ENCODE measurements at places on chromosomes 11 and 22.
A peak's percentile ranks its signal among the peaks of the same experiment; 100 is the strongest.

- DNase-seq, result no peak
These were observed 1.2 kb downstream of the TSPAN32 start for GRCh38 chr11:2302896-2303626.

GRCh38 chr11:61294717-61295595, at the start of gene VWCE:
Gene VWCE, minus strand, starts transcription at chr11:61295316. Its CDS starts 279 bp downstream, at chr11:61295037.
- peak; percentile 43 for DNase-seq

- no peak for DNase-seq
These were observed 24.8 kb downstream of the PAK1 start for GRCh38 chr11:77449060-77449521.

- DNase-seq, result no peak
These were observed 1.7 kb downstream of the EED start for GRCh38 chr11:86246293-86246675.

DNA sequence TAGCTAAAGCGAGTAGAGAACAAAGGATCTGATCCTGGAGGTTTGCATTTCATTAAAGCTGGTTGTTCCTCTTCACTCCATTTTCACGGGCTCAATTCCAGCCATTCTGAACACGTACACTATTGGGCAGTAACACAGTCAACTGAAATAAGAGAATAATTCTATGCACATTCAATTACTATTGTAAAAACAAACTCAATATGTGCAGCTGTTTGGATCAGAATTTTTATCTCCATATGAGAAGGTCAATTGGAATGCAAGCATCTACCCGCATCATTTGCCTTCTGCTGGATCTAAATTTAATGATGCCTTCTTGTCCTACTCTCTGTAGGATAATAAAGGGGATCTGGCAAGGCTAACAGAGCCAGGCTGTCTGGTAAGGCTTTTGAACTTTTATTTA, 562.8 kb upstream of the CCDC179 start:
- no peak for DNase-seq

DNA sequence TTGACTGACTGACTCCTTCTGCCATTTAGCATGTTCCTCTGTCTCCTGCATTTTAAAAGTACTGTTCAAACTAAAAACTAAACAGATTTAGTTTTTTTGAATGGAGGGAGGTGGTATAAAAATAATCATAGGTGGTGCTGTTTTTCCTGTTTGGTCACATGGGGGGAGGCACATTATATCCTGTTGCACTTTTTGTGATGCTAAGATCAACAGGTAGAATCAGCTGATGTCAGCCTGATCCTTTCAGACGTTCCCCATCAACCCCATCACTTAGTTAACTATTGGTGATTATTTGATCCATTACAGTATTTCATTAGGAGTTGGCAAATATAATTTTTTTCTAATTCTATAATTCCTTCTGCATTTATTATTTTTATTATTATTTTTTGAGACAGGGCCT, 5.1 kb upstream of the OSBP2 start:
- DNase-seq, result no peak

DNA sequence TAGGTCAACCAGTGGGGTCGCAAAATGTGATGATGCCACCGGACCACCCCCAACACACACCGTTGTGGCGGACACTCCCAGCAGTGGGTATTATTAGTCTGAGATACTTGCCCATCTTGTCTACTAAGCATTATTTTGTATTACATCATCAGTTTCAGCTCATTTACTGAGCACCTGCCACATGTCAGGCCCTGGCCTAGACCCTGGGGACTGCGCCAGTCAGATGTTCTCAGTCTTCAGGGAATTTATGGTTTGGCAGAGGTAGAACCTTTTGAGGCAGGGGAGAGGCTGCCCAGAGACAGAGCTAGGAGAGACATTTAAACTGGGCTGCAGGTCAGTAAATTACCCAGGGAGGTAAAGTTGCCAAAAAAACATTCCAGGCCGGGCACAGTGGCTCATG, 43.1 kb upstream of the GCAT start:
- no peak for DNase-seq

GRCh38 chr11:70001246-70001645, 76.9 kb upstream of the ANO1 start:
- DNase-seq, result no peak

All from hypothalamus (tissue), 51 donors.